A549 (cell line): ENCODE measurements at places on chromosomes 1 and 21.

DNA sequence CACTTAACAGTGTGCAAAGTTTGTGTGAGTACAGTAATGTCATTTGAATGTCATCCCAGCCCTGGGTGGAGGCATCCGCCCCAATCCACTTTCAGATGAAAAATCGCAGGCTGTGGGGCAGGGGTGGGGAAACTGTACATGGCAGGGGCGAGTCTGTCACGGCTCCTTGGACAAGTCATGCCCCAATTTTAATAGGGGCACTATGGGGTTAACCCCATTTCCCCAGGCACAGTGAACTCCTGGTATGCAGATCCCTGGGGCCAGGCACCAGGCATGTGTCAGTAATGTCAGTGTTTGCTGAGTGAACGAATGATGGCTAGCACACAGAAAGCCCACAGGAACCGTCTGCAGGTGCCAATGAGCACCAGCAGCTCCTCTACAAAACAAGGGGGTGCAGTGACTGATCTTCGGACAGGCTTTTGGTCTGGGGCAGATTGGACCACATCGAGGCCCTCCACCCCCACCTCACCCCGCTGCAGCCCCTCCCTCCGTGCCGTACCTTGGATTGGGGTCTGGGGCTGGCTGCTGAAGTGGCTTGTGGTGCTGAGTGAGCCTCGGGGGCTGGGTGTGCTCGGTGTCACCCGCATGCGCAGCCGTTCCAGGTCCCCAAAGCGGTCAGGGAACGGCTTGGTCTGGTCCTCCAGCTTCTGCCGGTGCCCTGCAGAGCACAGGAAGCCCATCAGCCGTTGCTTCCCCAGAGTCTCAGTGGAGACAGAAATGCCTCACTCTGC is 23.2 kb downstream of the RUNX3 start:
- DNase-seq: no peak

DNA sequence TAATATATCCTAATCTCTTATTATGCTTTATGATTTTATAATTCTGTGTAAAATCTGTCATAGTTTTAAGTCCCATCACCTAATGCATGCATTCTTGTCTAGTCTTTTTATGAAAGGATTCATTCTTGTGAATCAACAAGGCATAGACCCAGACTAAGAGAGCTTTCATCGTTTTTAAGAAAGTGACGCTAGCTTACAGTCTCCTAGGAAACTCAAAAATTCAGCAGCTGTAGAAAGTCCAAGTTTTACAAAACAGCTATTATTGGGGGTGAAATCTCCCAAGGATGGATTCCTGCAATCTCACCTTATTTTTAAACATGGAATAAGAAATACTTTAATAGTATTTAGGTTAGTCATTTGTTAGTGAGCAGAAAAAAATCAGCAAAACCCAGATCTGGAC is 104.7 kb downstream of the NCAM2 start:
- DNase-seq: no peak

DNA sequence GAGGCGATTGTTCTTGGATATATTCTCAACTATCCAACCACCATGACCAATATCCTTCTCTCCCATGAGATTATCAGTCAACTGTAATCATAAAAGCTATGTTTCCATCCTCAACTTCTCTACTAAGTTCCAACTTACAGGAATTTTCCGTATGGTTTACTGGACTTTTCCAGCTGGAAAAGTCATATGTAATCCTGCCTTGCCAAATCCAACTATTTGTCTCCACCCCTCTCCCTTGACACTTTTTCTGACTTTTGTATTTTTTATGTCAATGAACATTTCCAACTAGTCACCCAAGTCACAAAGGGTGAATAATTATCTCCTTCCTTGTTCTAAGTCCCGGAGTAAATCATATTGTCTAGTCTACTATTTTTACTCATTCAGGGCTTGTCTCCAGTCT is 293.1 kb downstream of the USP25 start:
- DNase-seq: no peak

DNA sequence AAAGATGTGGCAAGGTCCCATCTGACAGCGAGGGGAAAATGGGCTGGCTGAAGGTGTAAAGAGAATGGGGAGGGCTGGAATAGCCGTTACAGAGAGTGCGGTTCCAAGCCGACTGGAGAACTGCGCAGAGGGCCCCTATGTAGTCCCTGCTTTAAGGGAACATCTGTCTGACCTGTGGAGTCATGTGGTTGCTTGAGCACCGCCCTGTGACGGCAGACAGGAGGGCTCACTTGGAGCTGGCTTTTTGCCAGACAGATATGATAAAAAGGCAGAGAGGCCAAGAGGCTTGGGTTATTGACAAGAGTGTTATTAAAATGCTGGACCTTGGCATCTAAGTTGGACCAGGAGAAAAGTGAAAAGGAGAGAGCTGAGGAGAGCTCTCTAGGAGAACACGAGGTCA is 5.9 kb upstream of the PTPRF start:
- DNase-seq: no peak

DNA sequence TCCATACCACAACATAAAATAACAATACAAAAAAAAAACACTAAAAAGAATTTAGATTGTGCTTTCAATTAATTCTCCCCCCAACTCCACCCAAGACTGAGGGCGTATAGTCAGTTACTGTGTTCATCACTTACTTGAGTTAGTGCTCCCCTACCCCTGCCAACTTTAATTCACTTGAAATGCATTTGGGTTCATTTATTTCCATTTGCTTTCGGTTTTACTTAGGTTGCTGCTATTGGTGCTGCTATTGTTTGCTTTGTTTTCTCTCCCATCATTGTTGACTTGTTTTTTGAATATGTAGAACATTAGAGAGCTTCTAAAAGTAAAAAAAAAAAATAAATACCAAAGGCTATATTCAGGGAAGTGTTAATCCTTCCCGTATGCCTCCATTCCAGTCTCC is 10.7 kb upstream of the CYYR1 start:
- DNase-seq: no peak

- DNase-seq: no peak
Measured at GRCh38 chr1:166813508-166814223, 25.6 kb upstream of the POGK start.

DNA sequence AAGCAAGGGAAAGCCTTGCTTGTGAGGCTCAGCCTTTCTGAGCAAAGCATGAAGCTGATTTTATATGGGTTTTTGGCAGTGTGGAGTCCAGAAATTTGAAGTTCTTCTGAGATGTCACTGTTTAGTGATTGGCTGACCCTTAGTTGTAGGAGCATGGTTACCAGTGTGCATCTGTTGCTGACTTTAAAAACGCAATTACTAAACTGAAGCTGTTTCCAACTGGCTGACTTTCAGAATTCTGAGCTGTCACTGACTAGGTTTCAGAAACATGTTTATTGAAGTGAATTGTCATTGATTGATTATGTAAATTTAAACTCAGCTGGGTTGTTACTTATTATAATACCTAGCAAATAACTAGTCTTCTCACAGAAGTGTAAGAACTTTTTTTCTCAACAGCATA is 89.4 kb downstream of the PDE4B start:
- DNase-seq: no peak

DNA sequence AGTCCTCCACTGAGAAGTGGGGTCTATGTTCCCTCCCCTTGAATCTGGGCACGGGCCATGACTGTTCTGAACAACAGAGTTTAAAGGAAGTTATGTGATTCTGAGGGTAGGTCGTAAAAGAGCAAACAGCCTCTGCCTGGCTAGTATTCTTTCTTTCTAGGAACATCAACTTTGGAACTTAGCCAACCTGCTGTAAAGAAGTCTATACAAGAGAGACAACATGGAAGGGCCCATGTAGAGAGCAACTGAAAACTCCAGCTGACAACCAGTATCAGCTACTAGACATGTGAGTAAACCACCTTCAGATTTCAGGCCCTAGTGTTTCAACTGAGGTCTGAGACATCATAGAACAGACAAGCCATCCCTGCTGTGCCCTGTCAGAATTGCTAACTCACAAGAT is 7.5 kb downstream of the SELENOF start:
- DNase-seq: no peak

- no peak for DNase-seq
Measured at GRCh38 chr1:145786271-145786670, 37.6 kb downstream of the RNF115 start.

- peak; percentile 18 for DNase-seq
Measured at GRCh38 chr1:2575801-2576663, 10.5 kb upstream of the PRXL2B start.

DNA sequence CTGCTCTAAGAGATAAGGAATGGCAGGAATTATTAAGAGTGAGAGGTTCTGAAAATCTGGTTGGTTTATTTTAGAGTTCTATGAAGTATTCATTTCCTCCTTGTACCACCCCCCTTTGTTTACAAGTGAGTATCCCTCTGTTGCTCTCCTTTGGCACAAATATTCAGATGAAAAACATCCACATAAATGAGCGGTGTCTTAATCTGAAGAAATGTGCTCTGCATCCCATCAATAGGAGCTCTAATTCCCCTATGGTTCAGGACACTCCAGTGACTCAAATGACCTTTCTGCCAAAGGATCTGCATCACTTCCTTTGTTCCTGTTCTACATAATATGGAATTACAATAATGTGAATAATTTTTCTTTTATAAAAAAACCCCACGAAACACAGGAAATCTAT is 16.6 kb downstream of the DDAH1 start:
- no peak for DNase-seq

DNA sequence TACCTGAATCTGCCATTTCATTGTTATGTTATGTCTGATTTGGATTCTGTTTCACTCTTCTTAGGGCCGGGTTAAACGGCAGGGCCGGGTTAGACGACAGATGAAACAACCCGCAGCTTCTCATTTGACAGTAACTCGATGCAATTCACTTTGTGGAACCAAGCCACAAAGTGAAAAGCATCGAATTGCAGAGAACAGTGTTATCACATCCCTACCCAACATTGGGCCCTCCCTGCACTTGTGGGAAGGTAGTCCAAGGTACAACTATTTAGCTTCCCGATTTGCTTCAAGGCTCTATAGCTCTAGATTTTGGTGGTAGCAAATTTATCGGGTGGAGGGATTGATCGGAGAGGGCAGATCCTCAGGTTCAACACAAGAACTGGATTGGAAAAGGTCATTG is 17.0 kb downstream of the SON start:
- no peak for DNase-seq

GRCh38 chr1:168084396-168085231 is 52.1 kb downstream of the GPR161 start:
- DNase-seq: peak; percentile 60

GRCh38 chr1:234836776-234837357 is 226.9 kb upstream of the IRF2BP2 start:
- DNase-seq: no peak

GRCh38 chr1:93317207-93317606 is 28.5 kb upstream of the DR1 start:
- no peak for DNase-seq

GRCh38 chr21:37383086-37383485 is 16.5 kb downstream of the DYRK1A start:
- DNase-seq: no peak

GRCh38 chr1:70033266-70033873 is 172.0 kb downstream of the LRRC40 start:
- DNase-seq: no peak

- DNase-seq: no peak
Measured at GRCh38 chr1:228082918-228083870, 686 bp downstream of the ARF1 start.

DNA sequence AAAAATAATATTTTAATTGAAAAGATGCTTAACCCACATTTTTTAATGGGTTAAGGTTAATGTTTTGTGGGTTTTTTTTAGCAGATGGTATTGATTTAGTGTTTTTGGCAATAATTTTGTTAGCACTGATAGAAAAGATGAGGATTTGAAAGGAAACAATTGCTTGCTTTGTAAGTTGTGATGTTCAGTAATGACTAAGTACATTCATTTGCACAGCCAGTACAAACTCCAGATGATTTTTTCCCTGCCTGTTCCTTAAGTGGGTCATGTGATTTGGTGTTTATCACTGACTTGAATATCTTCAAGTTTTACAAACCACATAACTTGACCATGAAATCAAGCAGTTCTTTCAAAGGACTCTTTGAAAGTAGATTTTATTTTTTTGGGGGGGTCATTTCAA is 15.0 kb downstream of the DISP1 start:
- DNase-seq: no peak

- DNase-seq: no peak
Measured at GRCh38 chr1:230114237-230114651, 47.2 kb downstream of the GALNT2 start.

DNA sequence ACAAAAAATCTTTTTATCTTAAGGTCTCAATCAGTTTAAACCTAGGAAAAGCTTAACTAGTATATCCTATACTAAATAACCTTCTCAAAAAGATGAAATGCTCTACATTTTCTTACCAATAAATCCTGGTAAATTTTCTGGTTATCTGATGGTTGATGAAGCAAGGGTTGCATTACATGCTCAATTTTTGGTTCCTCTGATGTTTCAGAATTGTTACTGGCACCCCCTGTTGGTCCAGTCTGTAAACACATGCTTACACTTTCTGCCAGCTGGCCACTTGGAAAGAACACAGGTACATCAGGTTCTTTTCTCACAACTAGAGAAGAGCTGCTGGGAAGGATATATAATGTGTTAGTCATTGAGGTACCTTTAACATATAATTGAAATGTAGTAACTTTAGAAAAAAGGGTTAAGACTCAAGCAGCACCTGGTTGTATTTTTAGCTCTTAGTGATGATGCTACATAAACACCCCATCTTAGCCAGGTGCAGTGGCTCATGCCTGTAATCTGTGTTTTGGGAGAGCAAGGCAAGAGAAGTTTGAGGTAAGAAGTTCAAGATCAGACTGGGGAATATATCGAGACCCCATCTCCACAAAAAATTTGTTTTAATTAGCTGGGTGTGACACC is 30.9 kb upstream of the TAL1 start:
- DNase-seq: peak; percentile 48
